ENCODE measurements at places on chromosomes 5 and 9.

GRCh38 chr9:87441251-87441650, 56.4 kb upstream of the DAPK1 start:
- no peak for DNase-seq

GRCh38 chr5:143218517-143219170, 184.8 kb downstream of the NR3C1 start:
- no peak for DNase-seq

DNA sequence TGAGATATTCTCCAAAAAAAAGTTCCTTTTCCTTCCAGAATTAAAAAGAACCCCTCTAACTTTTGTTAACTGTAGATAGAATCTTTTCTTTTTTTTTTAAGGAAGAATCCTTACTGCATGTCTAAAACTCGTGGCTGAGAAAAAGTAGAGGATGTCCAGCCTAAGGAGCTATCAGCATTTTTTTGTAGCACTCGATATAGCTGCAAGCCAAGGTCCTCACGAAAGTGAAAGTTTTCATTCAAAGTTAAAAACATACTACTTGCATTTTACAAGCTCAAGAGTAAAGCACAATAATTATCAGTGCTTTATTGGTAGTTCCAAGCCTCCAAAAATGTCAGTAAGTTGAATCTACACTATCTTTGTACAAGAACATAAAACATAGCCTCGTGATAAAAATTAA, 28.7 kb upstream of the ZSWIM6 start:
- DNase-seq: no peak

DNA sequence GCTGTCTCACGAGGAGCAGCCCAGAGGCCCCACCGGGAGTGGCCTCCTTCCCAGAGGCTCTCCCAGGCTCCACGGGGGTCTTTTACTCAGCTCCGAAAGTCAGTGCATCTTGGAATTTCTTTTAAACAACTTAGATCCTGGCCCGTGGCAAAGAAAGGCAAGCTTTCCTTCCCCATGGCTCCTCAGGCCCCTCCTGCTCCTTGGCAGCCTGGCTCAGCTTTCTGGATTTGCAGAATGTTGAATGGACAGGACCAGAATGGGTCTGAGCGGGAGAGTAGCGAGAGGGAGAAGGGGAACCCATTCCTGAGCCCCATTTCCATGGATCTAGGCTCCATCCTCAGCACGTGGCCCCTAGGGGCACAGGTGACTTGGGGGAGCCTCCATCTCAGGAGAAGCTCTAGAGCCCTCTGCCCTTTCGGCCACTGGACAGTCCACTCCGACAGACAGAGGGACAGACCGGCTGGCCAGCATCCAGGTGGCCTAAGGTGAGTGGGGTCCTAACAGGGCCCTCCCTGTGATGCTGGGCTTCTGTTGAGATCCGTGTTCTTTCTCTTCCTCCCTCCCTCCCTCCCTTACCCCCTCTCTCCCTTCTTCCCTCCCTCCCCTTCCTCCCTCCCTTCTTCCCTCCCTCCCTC, 173.9 kb upstream of the PPP1R26 start:
- DNase-seq: no peak

- DNase-seq: no peak
These were observed 193.4 kb upstream of the GAS1 start for GRCh38 chr9:87140605-87141109.

DNA sequence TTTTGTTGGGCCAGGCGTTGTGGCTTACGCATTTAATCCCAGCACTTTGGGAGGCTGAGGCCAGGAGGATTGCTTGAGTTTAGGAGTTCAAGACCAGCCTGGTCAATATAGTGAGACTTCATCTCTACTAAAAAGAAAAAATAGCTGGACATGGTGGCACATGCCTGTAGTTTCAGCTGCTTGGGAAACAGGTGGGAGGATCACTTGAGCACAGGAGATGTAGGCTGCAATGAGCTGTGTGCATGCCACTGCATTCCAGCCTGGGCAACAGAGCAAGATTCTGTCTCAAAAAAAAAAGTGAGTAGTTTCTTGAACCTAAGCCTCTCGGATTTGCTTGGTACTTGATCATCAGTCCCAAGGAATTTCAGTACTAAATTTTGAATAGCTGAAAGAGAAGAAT, 26.9 kb downstream of the G3BP1 start:
- DNase-seq: no peak

DNA sequence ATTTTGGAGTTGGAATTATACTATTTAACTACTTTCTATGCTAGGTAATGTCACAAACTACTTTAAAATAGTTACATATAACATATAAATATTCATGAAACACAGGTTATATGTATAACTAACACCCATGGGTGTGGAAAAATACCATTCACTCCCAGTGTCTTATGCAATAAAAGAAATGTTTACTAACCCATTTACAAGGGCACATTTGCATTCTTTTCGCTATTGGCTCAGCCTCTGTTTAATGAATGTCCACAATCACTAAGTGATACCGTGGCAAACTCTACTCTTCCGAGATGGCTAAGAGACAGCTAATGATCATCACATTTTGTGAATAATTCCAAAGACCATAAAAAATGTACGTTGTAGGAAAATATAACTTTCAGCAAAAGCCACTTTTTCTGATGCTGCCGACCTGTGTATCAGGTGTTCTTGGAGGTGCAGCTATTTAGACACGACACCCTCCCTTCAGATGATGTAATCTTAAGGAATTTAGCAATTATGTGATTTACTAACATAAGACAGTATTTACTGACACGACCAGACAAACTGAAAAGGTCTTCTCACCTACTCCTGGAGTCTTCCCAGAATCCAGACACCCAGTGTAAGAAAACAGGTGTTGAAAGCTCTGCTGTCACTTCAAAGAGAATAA, 121.7 kb upstream of the FAM120A start:
- DNase-seq: no peak

DNA sequence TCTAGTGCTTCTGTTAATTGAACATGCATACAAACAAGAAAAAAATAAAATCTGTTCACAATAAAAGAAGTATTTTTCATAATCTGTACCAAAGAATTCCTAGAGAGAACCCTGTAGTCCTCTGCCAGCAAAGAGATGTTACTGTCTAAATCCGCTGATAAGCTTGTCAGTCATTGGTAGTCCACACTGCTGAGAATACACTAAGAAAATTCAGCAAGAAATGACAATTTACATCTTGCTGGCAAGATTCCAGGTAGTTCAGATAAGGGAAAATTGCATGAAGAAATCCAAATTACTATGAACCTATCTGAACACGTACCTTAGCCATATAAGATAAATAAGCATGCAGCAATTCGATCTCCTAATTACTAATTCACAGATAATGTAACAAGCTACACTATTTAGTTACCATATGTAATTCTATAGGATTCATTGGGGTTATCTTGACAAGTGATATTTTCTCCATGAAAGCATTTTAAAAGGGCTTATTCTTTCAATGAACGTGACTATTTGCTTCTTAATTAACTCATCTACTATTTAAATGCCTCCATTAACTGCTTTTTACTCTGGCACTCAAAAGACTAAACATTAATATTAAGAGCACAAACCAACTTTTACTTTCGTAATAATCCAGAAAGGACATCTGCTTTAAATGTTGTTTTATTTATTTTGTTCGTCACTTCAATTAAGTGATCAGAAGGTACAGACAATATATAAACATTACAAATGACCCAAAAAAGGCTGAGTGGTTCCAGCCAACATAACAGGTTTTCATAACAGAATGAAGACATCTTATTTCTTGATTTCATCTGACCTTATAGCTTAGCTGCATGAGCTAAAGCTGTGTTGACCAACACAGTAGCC, 9.7 kb downstream of the MPDZ start:
- no peak for DNase-seq

GRCh38 chr5:135102716-135103574, 68.9 kb upstream of the PITX1 start:
- no peak for DNase-seq

- no peak for DNase-seq
These were observed 5.7 kb downstream of the WHRN start for GRCh38 chr9:114499528-114499927.

DNA sequence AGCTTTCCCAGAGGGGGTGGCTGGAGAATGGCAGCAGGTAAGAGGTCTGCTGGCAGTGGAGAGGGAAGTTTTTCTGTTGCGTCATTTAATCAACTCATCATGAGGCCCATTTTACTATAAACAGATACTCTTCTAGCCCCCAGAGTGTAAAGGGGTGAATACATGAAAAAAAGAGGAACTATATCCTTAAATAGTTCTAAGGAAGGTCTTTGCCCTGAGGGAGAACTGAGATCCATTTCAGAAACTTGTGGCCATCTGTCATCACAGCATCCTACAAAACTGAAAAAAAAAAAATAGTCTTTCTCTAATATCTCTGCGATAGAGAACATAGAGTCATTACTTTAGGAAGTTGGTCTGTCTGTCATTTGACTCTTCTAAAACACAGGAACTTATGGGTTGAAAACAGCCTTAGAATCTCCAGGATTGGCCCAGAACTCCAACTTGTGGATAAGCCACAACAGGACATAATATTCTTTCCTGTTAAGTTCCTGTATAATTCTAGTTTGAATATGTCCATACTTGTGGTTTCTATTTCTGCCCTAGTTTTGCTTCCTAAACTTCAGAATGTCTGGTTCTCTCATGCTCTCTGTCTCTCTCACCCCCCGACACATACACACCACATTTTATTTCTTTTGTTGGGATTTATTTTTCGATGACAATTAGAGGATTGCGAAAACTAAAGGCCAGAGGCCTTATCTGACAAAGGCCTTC, 238.5 kb upstream of the PIK3R1 start:
- no peak for DNase-seq

GRCh38 chr5:157915638-157916037, 56.7 kb upstream of the CLINT1 start:
- peak; percentile 96 for DNase-seq

GRCh38 chr9:79490657-79491248, 81.0 kb upstream of the TLE4 start:
- no peak for DNase-seq

DNA sequence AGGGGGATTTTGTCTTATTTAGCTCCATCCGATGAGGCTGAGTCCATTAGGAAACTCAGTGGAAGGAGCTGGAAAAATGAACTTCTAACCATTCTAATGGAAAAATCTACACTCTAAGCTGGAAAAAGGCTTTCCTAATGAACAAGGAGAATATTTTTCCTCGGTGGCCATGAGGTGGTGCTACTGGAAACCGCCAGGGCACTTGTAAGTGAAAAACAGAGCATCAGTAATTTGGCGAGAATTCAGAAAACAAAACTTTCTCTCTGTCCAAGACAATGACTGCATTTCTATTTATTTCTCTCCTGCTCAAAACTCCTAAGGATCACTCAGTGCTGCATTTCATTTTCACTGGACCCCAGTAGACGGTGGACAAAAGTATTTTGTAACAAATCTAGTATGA, 237.6 kb downstream of the TENT4A start:
- DNase-seq: no peak

GRCh38 chr9:128042043-128042442, 25.1 kb downstream of the NAIF1 start:
- no peak for DNase-seq

- no peak for DNase-seq
These were observed 46.3 kb upstream of the PALM2AKAP2 start for GRCh38 chr9:109733690-109734089.

DNA sequence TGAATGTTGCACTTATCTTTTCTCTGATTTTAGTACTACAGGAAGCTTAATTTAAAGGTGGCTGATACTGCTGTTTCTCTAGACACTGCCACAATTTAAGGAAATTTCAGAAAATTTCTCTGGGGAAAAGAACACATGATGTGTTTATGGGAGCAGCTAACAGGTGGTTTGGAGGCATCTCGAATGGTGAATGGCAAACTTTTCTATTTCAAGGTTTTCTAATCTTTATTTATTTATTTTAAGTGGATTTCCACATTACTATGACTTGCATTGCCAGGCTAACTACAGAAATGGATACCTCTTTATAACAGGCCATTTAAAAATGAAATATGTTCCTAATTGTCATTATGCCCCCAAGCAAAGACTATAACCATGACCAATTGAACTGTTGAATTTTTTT, 50.4 kb downstream of the PDE6A start:
- no peak for DNase-seq

DNA sequence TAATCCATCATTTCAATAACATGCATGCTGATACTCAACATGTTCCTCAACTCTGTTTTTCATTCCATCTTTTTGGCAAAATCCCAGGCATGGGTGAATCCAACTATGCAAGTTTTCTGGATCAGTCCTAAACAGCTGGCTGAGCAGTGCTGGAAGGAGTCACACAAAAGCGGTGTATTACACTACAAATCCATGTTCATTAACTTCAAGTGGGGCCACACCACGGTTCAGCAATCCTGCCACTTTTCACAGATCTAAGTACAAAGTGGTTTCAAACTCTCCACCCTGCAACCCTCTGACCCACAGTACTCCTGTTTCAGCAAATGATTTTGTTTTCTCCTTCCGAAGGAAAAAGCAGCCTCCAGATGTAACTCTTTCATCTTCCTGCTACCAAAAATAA, 222.5 kb downstream of the EPB41L4A start:
- no peak for DNase-seq

Data from heart left ventricle (tissue), 16 donors.